Muscle of arm (tissue), 14 donors: ENCODE measurements at places on chromosomes 7 and 10.

GRCh38 chr10:23345861-23346260 lies 1.3 kb upstream of the C10orf67 start:
- no peak for DNase-seq

GRCh38 chr7:47478017-47478344 lies 103.9 kb downstream of the TNS3 start:
- no peak for DNase-seq

DNA sequence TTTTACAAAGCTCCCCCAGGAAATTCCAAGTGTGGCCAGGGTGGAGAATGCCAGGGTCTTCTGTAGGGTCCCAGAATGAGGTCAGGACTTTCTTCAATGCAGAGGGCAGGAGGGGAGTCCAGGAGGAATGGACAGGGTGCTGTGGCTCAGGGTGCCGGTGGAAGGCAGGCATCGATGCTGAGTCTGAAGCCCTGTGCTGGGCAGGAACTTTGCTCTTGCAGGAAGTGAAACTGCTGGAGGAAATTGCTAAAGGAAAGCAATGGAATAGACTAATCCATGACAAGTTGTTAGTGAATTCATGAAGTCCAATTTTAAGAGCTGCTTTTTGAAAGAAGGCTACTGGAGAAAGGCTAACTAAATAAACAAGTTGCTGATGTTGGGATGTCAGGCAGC lies 14.8 kb downstream of the PTPRE start:
- no peak for DNase-seq

DNA sequence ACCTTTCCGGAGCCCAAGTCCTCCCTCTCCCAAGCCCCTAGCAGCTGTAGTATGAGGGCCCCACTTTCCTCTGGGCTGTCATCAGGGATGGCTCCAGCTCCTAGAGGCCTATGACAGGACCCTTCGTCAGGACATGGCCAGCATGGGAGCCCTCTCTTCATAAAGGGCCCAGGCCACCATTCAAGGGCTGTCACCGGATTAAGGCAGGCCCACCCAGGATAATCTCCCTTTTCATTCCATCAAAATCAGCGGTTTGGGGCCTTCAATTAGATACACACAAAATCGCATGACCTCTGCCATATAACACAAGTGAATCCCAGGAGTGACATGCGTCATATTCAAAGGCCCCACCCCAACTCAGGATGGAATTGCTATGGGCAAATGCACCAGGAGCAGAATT lies 12.2 kb upstream of the GDF10 start:
- DNase-seq = no peak

GRCh38 chr7:43823941-43824340 lies 45.4 kb downstream of the MRPS24 start:
- DNase-seq = no peak

DNA sequence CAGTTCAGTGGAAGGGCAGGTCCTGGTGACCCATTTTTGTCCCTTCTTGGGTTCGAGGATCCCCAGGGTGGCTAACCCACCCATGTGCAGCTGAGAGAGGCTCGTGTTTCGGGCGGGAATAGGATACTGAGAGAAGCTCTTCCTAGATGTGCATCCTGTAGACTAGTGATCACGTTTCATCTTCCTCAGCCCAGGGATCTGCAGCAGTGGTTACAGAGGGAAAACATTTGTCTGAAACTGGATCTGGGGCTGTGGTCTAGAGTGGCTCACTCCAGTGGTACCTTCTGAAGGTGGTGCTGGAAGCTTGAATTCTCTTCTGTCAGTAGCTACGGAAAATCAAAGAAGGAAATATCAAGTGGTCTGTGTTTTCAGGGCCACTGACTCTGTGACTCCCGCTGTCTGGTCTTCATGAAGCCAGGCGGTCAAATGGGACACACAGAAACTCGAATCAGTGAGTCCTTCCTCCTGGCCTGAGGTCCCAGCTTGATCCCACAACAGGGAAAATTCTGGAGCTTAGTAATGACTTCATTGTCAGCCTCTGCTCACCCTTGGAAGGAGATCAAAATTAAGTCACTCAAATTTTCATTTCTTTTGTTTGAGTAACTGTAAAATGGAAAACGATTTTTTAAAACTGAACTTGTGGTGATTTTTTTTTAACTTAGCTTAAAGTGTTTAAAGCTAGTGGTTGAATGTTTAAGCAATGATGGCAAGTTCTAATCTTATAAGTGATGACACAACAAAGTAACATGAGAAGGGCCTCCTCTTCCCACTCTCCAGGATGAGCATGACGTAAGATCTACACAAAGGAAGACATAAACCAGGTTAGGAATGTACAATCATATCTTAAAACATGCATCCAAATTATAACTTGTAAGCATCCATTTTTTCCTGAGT lies 469.3 kb upstream of the KLF6 start:
- DNase-seq = no peak

GRCh38 chr7:22146961-22147512 lies 201.3 kb upstream of the CDCA7L start:
- DNase-seq = no peak

DNA sequence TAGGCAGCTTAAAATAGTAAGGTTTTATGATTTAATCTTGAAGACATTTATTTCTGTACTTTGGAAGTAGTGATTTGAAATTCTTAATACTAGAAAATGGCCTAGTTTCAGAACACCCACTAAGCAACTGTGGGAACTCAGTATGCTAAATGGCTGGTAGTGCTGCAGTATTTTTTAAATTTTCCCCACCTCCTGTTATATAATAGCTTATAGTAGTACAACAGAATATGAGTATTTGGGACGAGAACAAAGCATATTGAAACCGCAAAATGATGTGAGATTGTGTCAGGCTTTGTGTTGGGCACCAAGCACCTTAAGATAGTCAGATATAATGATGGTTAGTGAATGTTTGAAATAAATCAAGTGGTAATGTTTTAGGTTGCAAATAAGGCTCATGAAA lies 8.1 kb downstream of the SHOC2 start:
- no peak for DNase-seq
